Tracheal epithelial cell (primary cell): ENCODE measurements at places on chromosomes 3 and 15. TPM values are rescaled to one million over a fixed set of nuclear protein-coding genes. Genes with fewer than 3 reads are reported as not detected.

GPR15 gene
- total RNA-seq, result not detected in 2 replicates

PLA2G4E gene
- total RNA-seq, result 0.21 and 0.96 TPM in 2 replicates

MYEF2 gene
- total RNA-seq, result 0.43 and 4.8 TPM in 2 replicates

ZIC1 gene
- not detected in 2 replicates for total RNA-seq

FGF12 gene
- 0.24 TPM in 1 of 2 replicates, not detected in the other for total RNA-seq

SUCNR1 gene
- total RNA-seq, result not detected in 2 replicates

AGBL1 gene
- total RNA-seq, result not detected in 2 replicates

GOLGA6A gene
- total RNA-seq, result not detected in 2 replicates

PPIP5K1 gene
- 29.4 and 67.8 TPM in 2 replicates for total RNA-seq

TNFSF10 gene
- total RNA-seq, result 30.5 and 113 TPM in 2 replicates

EBLN2 gene
- total RNA-seq, result 2.7 and 4.0 TPM in 2 replicates

HACL1 gene
- 18.3 and 21.9 TPM in 2 replicates for total RNA-seq

ADGRG7 gene
- 38.3 TPM in 1 of 2 replicates, not detected in the other for total RNA-seq
